ENCODE measurements at places on chromosomes 5 and 9.

DNA sequence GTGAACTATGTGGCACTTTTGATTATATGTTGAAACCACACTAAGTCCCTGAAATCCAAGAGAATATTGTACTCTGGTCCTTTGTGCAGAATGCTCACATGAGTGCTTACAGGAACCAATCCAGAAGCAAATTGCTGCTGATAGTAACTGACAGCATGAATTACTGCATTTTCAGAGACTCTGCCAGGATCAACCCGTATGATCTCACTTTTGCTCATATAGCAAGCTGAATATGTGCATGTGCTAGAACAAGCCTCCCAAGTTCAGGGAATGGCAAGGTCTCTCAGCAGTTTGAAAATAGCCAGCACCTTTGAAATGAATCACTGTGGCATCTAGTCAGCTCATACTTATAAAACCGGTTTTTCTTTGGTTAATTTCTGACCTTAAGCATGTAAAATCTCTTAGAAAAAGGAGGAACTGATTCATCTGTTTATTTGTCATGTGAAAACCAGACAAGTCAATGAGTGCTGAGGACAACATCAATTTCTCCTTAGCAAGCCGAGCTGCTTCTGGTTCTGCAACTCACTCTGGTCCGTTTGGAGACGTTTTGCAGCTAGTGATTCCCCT, 215.7 kb upstream of the ELL2 start:
- no peak for DNase-seq

GRCh38 chr5:163478126-163478981, 17.9 kb downstream of the HMMR start:
- no peak for DNase-seq

- no peak for DNase-seq
Measured at GRCh38 chr9:96420468-96421219, 2.5 kb upstream of the ZNF367 start.

- DNase-seq = no peak
Measured at GRCh38 chr5:173789031-173789920, 98.9 kb upstream of the CPEB4 start.

- DNase-seq = no peak
Measured at GRCh38 chr5:110823571-110823970, 84.8 kb downstream of the SLC25A46 start.

- DNase-seq = peak; percentile 60
Measured at GRCh38 chr9:91734371-91734981, 215.6 kb downstream of the ROR2 start.

DNA sequence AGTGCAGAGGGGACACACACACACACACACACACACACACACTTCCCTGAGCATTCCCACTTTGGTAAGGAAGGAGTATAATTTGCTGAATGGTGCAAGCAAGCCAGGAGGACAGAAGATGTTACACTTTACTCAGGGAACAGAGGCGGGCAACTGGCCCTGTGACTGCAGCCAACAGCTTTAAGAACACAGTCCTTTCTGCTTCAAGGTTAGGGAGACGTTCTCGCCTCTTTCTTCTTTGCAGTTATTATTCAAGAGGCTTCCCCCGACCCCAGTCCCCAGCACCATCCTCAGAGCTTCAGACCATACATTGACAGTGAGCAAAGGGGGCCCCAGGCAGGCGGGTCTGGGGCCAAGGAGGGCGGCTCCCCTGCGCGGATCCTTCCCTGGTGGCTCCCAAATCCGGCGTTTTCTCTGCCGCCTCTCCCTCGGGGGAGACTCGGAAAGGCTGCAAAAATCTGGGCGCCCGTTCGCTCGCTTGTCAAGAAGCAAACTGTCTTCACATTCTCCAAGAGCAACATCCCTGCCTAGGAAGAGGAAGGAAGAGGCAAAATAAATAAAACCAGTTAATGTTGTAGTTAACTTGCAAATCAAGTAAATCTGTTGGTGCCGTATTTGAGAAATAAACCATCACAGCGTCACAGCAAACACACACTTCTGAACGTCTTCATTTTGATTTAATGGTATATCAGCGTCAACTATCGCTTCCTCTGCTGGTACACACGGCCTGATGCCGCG, 3.8 kb upstream of the LHX2 start:
- no peak for DNase-seq

DNA sequence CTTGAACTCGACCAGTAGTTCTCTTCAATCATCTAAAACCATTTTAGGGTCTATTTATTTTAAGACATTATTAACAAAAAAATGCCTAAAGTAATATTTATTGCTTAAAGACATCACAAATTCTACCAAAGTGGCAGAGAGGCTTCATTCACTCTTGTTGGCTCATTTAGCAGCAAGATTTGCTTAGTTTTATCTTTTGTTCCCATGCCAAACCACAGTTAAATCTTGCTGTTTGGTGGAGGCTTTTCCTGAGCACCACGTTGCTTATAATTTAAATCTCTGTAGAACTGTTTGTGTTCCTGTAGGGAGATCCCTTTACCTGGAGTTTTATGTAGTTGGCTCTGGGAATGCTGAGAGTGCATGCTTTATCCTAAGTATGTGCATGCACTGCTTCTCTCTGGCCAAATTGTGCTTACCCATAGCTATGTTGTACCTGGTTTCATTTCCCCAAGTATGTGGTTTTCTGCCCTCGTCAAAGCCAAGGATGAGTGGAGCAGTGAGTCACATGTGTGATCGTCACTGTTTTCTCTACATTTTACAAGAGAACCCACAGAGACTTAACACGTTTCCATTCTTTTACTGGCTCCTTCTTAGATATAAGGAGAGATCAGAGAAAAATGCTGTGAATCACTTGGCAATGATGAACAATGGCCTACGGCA, 42.1 kb upstream of the MAST4 start:
- DNase-seq = no peak

DNA sequence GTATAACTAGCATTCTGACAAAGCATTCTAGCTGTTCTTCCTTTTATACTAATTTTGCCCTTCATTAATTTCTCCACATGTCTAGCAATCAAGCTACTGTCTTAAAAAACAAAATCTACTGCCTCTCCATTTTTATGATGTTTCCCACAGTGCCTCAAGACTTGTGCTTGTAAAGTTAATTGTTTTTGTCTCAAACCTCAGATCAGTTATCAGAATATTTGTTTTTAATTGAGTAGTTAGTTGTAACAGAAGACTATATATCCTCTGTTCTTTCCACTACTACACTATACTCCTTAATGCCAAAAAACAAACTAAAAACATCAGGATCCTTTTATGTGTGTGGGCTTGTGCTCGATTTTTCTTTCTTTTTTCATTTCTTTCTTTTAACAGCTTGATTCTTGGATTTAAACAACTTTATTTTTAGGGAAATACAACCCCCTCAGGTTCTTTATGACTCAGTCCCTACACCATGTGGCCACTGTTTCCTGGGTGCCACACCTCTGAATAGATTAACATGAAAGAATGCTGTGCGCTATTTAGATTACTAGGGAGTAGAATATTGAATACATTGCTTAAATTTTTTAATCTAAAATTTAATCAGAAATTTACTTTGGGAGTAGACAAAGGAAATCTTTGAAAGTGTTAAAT, 1.2 kb downstream of the ASPN start:
- DNase-seq = no peak

- DNase-seq = no peak
Measured at GRCh38 chr5:168327994-168328393, 36.5 kb downstream of the WWC1 start.

DNA sequence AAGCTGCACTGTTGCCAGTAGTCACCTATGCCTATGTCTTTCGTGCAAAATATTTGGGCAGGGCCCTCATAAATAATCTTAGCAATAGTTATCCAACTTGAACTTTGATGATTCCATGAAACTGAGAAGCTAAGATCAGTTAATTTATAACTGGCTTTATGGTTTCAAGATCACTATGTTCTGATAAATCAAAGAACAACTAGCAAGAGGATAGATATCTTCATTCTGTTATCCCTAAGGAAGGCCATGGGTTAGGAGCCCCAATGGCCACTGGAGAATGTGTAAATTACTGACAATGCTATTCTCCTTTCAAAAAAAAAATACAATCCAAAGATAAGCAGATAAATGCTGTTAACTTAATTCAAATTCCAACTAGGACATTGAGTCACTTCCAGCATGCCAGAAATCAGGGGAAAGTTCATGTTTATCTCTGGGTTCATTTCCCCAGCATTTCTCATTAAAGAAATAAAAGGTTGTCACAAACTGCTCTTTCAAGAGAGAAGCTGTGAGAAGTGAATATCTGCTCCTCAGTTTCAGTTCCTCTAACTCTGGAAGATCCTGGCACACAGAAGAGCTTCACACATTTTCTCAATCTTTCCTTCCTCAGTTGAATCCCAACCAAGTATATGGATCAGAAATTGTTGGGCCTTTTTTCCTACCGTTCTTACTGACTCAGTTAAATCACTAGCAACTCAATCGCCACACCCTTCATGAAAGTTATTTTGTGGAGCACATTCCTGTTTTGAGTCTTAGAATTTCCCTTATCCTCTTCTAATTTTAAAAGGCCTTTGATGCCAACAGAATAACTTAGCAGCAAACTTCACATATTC, 59.6 kb upstream of the SLC1A1 start:
- DNase-seq = no peak

DNA sequence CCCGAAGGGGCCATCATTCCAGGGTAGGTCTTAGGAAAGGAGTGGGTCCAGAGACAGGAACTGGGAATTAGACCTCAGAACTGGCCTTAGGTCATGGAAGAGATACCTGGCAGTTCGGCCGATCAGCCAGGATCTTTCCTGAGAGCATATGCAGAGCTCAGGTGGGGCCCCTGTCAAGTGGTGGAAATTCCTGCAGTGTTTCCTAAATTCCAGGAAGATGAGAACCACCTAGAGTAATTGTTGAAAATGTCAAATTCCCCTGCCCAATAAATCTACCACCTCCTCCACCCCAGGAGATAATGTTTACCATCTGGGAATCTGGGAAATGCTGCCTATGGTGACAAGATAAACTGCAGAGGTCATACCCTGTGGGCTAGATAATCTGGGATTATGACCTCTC, 14.6 kb downstream of the TMEM171 start:
- no peak for DNase-seq

DNA sequence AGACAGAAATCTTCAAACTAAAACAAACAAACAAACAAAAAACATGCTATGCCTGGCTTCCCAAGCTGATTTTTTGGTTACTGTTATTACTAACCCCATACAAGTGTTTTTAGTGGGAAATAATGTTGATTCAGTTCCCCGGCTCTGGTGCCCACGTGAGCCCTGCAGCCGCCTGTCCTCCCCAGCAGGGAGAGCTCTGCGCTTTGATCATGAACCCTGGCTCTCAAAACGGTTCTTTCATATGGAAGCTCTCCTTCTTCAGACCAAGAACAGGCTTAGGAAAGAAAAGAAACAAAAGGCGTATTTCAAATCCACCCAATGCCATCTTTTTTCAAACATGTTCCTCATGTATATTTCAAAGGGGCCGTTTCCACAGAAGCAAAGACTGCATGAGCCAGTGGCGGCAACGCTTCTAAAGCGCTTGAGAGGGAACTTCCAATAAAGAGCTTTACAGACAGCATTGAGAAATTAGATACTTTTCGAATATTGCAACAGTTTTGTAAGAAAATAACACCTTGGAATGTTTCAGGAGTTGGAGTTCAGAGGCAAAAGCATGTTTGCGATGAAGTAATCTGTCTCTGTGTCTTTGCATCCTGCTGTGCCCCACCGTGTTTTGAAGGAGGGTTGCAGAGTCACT, 74.8 kb downstream of the ICE1 start:
- no peak for DNase-seq

GRCh38 chr5:26323794-26324193, 714.6 kb downstream of the CDH9 start:
- DNase-seq = no peak
